A549 treated with CpdA at 1 μM for 4 hours (cell line): ENCODE measurements at places on chromosomes 1 and 21. TPM values are rescaled to one million over a fixed set of nuclear protein-coding genes. Genes with fewer than 3 reads are reported as not detected.

PPP1R8 gene
- total RNA-seq: 36.7 to 44.4 TPM (median 41.1 TPM) in 5 replicates

C1orf56 gene
- total RNA-seq: 5.5 to 9.1 TPM (median 7.4 TPM) in 5 replicates

AK5 gene
- 6.2 to 9.0 TPM (median 7.3 TPM) in 5 replicates for total RNA-seq

DNAJC11 gene
- 35.2 to 40.3 TPM (median 36.4 TPM) in 5 replicates for total RNA-seq

PRELP gene
- total RNA-seq: 0.02 TPM in 1 of 5 replicates, not detected in the others

LAPTM5 gene
- 0.10 to 0.23 TPM (median 0.19 TPM) in 4 of 5 replicates, not detected in the other for total RNA-seq

SPAG17 gene
- 0.03 TPM in 1 of 5 replicates, not detected in the others for total RNA-seq

C1orf226 gene
- 0.66 to 1.2 TPM (median 0.90 TPM) in 5 replicates for total RNA-seq

TMEM59 gene
- 114 to 141 TPM (median 120 TPM) in 5 replicates for total RNA-seq
